ENCODE measurements at places on chromosomes 2 and 18.

DNA sequence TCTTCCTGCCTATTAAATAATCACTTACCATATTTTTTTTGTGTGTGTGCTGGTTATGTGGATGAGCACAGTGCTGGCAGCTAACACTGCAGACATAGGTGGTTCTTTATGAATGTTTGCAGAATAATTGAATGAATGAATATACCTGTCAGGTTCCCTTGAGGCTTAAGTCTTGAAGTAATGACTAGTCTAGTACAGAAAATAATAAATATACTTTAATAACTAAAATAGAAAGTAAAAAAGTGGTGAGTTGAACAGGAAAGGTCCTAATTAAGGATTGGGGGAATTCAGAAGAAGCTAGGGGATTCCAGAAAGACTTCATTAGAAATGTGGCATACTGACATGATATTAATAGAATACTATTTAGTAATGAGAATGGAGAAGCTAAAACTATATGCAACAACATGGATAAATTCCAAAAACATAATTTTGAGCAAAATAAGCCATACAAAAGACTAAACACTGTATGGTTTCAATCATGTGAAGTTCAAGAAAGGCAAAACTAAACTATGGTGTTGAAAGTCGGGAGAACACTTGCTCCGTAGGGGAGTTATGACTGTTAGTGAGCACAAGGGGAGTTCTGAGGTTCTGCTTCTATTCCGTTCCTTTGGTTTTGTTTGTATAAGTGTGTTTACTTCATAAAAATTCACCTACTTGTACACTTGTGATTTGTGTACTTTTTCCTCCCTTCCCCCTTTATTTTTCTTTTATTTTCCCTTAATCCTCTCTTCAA, 464.6 kb downstream of the MTX2 start:
- no peak for DNase-seq

DNA sequence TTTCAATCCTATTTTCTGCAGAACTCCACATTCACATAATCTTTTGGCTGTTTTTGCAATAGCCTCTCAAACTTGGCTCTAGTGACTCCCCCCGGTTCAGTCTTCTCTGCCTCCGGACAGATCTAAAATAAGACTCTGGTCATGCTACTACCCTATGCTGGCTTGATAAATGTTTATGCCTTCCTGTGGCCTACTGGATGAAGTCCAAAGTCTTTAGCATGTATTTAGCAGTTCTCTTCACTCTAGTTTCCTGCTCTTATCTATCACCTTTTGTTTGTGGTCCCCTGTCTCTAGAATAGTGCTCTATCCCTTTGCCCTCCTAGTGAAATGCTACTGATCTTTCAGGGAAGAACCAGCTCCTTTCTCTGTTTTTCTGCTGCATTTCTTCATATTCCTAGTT, 14.4 kb downstream of the ADCYAP1 start:
- no peak for DNase-seq

- no peak for DNase-seq
Observed at GRCh38 chr2:184554736-184555135, 43.6 kb upstream of the ZNF804A start.

GRCh38 chr18:74892066-74892627, 294.5 kb downstream of the ZNF407 start:
- no peak for DNase-seq

DNA sequence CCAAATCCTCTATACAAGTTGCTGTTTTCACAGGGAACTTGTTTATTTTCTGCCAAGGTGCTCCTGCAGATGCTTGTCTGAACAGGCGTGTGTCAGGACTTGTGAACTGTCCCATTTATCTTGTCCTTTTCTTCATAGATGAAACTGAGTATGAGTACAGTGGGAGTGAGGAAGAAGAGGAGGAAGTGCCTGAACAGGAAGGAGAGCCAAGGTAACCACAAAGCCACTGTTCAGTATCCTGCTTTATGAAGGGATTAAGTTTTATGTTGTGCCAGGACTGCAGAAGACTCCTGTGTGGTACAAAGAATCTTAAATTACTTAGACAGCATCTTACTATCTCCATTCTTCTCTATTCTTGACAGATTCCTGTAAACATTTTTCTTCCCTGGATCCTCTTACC, 145.0 kb downstream of the MAP4K4 start:
- DNase-seq: no peak

GRCh38 chr2:86229221-86229620, 30.0 kb downstream of the MRPL35 start:
- DNase-seq: no peak
